ENCODE measurements at places on chromosomes 16 and 17.

GRCh38 chr17:73822371-73822770, 178.1 kb upstream of the SDK2 start:
- DNase-seq, result no peak

DNA sequence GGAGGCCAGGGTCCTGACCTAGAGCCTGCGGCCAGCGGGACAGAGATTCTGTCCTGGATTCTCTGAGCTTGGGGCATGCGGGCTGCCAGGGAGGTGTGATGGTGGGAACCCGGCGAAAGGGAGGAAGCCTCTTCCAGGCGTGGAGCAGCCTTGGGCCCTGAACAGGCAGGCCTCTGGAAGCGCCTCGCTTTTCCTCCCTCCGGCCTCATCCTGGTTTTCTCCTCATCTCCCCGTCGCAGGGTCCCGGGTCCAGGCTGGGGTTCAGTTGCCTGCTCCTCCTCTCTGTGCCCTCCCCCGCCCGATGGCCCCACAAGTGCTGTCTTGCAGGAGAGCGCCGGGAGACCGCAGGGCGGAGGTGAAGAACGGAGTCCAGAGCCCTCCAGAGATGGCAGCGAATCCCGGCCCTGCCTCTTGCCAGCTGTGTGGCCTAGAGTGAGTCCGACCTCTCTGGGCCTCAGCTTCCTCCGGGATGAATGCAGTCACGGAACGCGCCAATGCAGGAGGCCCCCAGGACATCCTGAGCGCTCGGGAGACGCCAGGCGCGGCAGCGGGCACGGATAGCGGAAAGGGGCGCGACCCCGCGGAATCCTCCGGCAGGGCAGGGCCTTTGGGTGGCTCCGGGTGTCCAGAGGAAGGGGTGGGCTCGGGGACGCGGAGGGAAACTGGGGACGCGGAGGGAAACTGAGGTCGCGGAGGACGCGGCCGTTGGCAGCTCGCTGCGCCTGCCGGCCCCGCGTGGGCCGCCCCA, 553 bp upstream of the RAB11FIP4 start:
- DNase-seq, result no peak

GRCh38 chr16:3389663-3390338, 11.0 kb downstream of the ZSCAN32 start:
- no peak for DNase-seq

- no peak for DNase-seq
Observed at GRCh38 chr17:13952009-13952750, 117.1 kb upstream of the COX10 start.

GRCh38 chr17:44014133-44014436, 678 bp downstream of the TMEM101 start:
- no peak for DNase-seq

DNA sequence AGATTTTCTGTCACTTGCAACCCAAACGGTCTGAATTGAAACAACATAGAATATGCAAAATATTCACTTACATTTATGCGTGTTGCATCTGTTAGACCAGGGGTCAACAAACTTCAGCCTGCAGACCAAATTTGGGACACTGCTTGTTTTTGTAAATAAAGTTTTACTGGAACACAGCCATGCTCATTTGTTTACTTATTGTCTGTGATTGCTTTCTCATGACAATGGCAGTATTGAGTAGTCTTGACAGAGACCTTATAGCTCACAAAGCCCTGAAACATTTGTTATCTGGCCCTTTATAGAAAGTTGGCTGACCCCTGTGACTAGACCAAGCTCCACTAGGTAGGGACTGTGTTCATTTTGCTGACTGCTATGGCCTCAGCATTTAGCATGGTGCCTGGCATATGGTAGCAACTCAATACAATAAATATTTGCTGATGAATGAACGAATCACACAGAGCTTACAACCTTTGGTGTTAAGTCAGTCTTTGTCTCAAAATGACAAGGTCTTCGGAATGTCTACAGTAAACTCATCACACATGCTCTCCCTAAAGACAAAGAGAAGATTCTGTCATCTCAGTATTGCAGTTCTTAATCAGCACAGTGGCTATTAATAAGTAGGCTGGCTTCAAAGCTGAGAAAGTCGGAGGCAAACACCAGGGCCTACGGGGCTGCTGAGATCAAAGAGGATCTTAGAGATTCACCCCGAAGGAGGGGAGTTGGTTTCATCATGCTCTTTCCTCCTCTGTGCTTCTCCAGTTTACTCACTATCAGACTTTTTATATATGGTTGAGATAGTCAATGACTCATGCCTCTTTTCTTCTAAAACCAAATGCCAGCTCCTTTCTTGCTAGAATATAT, 95.2 kb upstream of the AXIN2 start:
- DNase-seq, result no peak

- no peak for DNase-seq
Observed at GRCh38 chr16:27751233-27751632, 201.3 kb downstream of the KATNIP start.

- no peak for DNase-seq
Observed at GRCh38 chr16:81646561-81646960, 132.5 kb upstream of the PLCG2 start.

DNA sequence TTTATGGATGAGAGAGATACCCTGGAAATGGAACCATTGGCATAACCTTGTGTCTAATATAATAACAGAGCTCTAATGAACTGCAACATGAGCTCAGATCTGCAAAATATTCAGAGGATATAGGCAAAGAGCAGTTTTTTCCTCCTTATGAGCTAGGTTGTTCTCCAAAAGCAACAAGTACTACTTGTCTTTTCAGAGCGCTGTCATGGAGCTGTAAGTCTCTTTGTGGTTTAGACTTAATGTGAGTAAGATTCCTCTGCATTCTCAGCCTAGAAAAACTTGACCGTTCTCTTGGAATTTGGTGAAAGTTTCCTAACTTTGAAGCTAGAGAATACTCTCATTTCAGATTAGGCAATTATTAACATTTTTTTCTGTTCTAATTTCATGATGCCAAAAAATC, 85.2 kb downstream of the FTO start:
- DNase-seq, result no peak

DNA sequence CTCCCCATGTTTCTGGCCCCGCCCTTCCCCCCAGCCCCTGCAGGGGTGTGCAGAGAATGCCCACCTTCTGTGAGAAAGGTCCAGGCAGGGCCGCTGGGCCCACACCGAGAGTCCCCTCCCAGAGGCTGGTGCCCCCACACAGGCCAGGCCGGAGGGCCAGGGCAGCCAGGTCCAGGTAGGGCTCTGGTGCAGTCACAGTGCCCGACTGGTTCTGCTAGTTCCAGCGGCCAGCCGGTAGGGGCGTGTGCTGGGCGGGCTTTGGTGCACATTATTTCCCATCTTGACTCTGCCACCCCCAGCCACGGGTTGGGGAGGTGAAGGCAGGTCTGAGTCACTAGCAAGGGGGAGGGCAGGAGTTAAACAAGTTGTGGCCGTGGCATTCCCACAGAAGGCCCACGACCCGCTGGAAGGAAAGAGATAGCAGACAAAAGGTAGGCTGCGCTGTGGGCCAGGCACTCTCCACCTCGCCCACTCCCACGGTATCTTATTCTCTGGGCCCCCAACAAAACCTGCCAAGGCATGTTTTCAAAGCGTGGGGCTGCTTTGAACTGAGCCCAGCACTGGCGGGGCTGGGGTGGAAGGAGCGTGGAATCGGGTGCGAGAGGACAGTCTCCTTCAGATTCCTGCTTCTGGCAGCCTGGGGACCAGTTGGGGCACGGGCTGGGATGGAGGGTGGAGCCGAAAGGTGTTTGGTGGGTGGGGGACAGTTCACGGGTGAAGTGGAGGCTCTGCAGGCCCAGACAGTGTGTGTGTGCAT, 1.9 kb downstream of the EPN3 start:
- DNase-seq, result no peak

- no peak for DNase-seq
Observed at GRCh38 chr16:79795556-79795955, 195.0 kb upstream of the MAF start.

DNA sequence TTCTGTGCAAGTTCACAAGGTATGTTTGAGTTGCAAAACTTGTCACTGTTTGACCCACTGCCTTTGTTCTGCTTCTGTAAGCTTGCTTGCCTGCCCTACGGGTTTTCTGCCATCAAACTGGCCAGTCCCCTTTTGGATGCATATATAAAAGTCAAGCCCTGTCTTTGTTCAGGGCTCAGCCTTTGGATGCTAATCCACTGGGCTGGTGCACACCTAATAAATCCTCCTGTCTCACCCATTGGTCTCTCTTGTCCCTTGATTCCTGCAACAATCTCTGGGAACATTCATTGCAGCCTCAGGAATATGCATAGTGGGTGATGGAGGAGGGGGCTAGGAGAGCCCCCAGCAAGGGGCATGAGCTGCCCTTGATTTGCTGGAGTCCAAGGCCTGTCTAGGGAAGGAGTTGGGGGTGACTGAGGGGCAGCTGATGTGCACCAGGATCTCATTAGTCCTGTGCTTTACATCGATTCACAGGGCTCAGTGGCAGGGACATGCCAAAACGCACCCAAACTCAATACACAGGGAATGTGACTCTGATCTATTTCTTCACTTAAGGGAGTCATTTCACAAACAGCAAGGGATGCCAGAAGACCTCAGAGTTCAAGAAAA, 225.4 kb upstream of the NLRP1 start:
- DNase-seq, result no peak

DNA sequence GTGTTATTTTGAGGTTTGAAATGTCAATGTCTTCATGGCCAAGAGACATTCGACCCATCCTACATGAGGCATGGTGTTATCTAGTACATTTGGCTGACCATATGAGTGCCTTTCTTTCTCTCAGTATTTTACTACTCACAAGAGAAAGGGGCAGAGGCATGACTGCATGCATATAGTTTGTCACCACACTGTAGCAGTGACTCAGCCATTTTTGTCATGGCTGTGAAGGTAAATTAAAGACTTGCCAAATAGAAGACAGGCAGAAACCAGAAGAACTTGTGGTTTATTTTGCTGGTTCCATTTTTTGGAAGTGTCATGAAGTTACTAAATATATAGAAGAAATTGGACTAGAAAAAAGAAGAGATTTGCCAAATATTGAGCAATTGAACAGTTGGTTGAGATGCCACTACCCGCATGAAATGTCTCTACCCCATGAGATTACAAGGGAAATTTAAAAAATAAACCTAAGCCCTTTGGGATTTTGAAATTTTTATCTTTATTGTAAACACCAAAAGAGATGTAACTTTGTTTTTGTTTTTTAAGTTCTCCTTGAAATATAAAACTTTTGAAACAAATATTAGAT, 170.3 kb downstream of the CHD9 start:
- DNase-seq, result no peak

DNA sequence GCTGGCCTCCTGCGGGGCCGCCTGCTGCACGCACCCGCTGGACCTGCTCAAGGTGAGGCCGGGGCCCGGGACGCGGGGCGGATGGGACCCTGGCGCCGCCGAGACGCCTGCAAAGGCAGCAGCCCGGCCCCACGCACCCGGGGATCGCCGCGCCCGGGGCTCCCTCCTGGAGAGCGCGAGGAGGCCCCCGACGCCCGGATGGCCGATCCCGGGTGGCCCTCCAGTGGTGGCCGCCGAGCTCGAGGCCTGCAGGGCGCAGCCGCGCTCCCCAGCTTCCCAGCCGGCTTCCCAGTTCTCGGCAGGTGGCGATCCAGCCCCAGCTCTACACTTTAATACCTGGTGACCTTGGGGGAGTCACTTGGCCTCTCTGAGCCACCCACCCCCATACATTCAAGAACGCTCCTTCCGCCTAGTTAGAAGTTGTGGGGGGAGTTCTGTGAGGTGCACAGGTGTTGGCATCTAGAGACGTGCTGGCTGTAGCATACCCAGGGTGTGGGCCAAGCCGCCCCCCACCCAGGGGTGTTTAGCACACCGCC, 452 bp downstream of the SLC25A10 start:
- DNase-seq, result no peak

- no peak for DNase-seq
Observed at GRCh38 chr17:7445619-7445968, 733 bp downstream of the CHRNB1 start.

GRCh38 chr16:74744566-74744965, 30.1 kb downstream of the FA2H start:
- no peak for DNase-seq

DNA sequence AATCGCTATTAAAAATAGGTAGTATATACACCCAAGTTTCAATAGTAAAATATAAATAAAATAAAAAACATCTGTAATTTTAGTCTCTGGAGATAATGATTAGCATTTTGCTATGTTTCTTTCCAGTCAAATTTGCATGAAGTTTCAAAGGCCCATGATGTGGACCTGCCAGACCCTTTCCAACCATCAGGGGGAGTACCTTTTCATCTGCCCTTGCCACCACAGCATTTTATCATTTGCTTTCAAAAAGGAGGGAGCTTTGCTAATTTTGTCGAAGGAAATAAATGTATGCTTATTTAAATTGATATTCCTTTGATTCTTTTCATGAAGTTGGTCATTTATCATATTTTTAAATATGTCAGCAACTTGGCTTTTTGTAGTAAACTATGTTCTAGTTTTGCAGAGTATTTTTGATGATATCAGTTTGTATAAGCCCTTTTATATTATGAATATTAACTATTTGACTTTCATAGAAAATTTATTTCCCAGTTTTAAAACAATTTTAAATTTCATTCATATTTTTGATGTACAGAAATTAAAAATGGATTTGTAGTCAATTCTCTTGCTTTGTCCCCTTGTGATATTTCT, 115.2 kb upstream of the NETO2 start:
- no peak for DNase-seq
